Endothelial cell (in vitro differentiated cells): ENCODE measurements at places on chromosomes 16 and 17. TPM values are rescaled to one million over a fixed set of nuclear protein-coding genes. Genes with fewer than 3 reads are reported as not detected.

DNA sequence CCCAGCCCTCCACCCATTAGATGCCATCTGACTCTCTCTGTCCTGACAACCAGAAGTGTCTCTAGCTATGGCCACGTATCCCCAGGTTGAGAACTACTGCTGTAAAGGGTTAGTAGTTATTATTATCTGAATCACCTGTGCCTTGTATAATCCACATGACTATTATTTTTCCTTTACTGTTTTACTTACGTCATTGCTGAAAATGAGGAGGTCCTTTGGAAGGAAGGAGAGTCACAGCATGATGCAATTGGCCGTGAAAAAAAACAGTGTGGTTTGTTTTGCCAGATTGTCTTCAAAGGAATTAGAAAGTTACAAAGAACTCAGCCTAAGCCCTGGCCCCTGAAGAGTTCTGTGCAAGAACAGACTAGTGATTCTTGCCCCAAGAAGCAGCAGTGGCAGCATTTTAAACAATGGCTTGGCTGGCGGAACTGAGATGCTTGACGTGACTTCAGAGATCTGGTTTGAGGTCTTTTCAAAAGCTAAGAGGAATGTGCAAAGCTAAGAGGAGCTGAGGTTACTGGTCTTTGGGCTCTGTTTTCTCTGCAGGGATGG lies 413.3 kb upstream of the EEF2KMT start:
- H3K4me3 ChIP-seq: no peak overlapping the region
- H3K36me3 ChIP-seq: peaks cover 3% of the 10 kb centered on the region
- no peak overlapping the region for H3K27ac ChIP-seq
- no peak for DNase-seq
- H3K27me3 ChIP-seq: peaks cover 5% of the 10 kb centered on the region
- no peaks in the 10 kb centered on the region for H3K4me1 ChIP-seq

TBC1D28 gene
- total RNA-seq: not detected

ARHGDIG gene
- total RNA-seq: not detected

DNA sequence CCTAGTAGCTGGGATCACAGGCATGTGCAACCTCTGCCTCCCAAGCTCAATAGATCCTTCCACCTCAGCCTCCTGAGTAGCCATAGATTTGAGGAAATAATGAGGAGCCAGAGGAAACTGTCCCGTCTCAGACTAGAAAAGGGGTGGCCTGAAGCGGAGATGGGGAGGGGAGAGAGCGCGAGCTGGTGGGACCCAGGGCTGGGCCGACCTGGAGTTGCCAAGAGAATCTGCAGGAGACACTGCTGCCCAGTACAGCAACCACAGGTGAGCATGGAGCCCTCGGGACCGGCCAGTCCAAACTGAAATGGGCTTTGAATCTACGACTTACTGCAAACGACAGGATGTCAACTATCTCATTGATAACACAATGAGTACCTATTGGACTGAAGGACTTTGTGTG lies 24.3 kb downstream of the CD300A start:
- no peak overlapping the region for H3K27ac ChIP-seq
- no peak for DNase-seq
- H3K36me3 ChIP-seq: peaks cover 4% of the 10 kb centered on the region
- no peak overlapping the region for H3K4me3 ChIP-seq
- no peaks in the 10 kb centered on the region for H3K4me1 ChIP-seq

DNA sequence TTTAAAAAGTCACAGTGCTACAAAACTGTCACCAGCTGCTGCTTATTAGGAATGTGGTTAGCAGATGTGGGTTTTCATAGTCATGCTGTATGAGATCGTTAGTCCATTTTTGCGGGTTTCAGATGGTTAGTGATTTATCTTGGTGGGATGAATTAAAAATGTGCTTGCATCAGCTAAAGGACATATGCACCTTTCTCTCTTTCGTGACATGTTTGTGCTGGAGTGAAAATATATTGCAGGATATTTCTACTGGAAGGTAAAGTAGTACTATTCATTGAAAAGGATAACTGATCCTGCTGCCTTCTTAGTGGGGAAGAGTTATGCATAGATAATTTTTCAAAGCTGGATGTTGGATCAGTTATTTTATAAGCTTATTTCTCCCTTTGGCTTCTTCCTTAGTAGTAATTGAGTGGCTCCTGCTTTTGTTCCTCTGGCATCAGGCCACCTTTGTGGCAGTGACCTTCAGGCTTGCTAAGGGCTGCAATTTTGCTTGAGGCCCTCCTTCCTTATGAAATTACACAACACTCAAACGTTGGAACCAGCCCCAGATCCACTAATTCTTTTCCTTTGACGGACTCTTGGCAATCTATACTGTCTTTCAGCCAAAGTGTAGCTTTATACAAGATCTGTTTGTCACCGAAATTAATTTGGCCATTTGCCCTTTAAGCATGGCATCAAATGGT lies 7.5 kb upstream of the SNTB2 start:
- no peak for DNase-seq
- H3K27me3 ChIP-seq: peaks cover 1% of the 10 kb centered on the region
- no peak overlapping the region for H3K27ac ChIP-seq
- H3K4me1 ChIP-seq: peaks cover 6% of the 10 kb centered on the region
- H3K4me3 ChIP-seq: no peak overlapping the region

DNA sequence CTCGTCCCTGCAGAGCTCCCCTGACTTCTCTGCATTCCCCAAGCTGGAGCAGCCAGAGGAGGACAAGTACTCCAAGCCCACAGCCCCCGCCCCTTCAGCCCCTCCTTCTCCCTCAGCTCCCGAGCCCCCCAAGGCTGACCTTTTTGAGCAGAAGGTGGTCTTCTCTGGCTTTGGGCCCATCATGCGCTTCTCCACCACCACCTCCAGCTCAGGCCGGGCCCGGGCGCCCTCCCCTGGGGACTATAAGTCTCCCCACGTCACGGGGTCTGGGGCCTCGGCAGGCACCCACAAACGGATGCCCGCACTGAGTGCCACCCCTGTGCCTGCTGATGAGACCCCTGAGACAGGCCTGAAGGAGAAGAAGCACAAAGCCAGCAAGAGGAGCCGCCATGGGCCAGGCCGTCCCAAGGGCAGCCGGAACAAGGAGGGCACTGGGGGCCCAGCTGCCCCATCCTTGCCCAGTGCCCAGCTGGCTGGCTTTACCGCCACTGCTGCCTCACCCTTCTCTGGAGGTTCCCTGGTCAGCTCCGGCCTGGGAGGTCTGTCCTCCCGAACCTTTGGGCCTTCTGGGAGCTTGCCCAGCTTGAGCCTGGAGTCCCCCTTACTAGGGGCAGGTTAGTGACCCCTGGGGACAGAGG lies 11.4 kb downstream of the MLLT6 start:
- peaks cover 11% of the 10 kb centered on the region for H3K27me3 ChIP-seq
- H3K4me3 ChIP-seq: no peak overlapping the region
- no peak overlapping the region for H3K27ac ChIP-seq
- H3K36me3 ChIP-seq: peaks cover 13% of the 10 kb centered on the region

DNA sequence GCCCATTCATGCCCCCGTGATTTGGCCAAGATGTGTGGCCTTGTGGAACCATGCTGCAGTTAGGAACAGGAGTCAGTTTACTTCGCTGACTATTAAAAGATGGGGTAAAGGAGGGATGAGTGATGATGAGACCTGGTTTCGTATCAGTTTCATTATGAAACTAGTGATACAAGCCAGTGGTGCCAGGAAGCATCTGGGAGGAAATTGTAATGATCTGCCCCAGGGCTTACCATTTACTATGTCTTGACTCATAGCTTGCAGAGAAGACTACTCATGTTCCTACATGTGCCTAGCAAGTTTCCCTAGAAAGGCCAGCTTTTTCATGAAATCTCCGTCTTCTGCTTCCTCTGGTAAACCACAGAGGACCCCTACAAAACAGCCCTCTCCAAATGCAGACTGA lies 23.2 kb downstream of the CDH3 start:
- no peaks in the 10 kb centered on the region for H3K27me3 ChIP-seq
- no peak overlapping the region for H3K4me3 ChIP-seq
- DNase-seq: no peak
- H3K4me1 ChIP-seq: peaks cover 5% of the 10 kb centered on the region

DNA sequence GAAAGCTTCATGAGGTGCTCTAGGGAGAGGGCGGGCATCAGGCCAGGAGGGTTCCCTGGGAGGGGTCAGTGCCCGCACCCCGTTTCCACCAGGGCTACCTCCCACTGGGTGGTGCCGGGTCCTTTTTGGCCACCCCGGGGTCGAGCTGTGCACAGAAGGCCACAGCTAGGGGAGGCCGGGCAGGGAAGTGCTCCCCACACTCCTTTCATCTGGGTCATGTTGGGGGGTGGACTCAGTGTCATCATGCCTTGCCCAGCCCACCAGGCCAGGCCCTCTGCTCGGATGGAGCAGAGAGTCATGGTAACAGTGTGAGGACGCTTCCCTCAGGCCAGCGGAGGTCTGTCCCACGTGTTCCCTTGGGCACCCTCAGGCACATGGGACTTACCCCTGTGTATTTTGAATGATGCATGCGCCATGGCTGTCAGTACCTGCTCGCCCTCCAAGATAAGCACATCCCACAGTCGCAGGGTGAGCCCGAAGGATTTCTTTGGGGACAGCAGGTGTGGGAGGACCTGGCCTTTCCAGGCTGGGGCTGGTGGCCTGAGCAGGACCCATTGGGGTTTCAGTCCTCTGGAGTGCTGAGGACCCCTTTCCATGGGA lies 46.4 kb downstream of the TNFRSF13B start:
- DNase-seq: no peak
- H3K36me3 ChIP-seq: no peaks in the 10 kb centered on the region
- H3K27ac ChIP-seq: no peak overlapping the region
- no peak overlapping the region for H3K4me3 ChIP-seq
- H3K27me3 ChIP-seq: peaks cover 16% of the 10 kb centered on the region

- no peaks in the 10 kb centered on the region for H3K36me3 ChIP-seq
- peaks cover 5% of the 10 kb centered on the region for H3K4me1 ChIP-seq
These were observed 219.3 kb downstream of the SPECC1 start for GRCh38 chr17:20228410-20228809.

CLDN6 gene
- total RNA-seq: 33.0 TPM

DNA sequence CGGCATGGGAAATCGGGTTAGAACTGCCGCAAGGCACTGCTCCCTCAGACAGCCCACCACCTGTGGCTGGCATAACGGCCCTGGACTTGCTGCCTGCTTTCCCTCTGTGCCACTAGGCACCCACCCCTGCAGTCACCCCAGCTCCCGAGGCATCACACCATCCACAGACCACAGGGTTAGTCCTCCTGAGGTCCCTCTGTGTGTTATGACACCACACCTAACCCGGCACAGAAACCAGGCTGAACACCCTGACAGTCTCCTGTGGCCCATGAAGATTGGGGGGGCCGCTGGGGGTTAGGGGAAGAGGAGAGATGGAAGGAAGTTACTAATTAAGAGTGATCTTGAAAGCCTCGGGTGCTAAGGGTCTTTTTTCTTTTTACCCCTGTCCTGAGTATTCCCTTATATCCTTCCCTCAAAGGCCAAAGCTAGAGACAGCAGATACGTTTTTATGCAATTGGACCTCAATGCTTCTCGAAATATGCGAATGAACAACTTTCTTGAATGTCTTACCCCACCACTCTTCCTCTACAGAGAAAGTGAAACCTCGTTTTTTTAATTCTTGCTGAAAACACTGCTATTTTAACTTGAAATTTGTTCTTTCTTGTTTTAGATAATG lies 7.0 kb downstream of the CYTH1 start:
- H3K4me1 ChIP-seq: peaks cover 39% of the 10 kb centered on the region
- peaks cover 3% of the 10 kb centered on the region for H3K27me3 ChIP-seq
- no peaks in the 10 kb centered on the region for H3K36me3 ChIP-seq
- no peak for DNase-seq
- H3K27ac ChIP-seq: peak overlapping the region; percentile 3

GRCh38 chr17:38746004-38746848 lies 1.9 kb downstream of the PCGF2 start:
- H3K27me3 ChIP-seq: peaks cover 12% of the 10 kb centered on the region
- peak overlapping the region; percentile 87 for H3K4me3 ChIP-seq
- peak overlapping the region; percentile 22 for H3K27ac ChIP-seq
- DNase-seq: no peak
- H3K36me3 ChIP-seq: peaks cover 18% of the 10 kb centered on the region

GRCh38 chr16:53430363-53430762 lies 3.9 kb upstream of the RBL2 start:
- no peak overlapping the region for H3K4me3 ChIP-seq

EVPLL gene
- not detected for total RNA-seq

GRCh38 chr17:64024215-64024654 lies 3.8 kb upstream of the ICAM2 start:
- peaks cover 34% of the 10 kb centered on the region for H3K4me1 ChIP-seq
- no peak for DNase-seq
- H3K36me3 ChIP-seq: no peaks in the 10 kb centered on the region
- H3K27me3 ChIP-seq: no peaks in the 10 kb centered on the region
- H3K4me3 ChIP-seq: peak overlapping the region; percentile 20

SLFN14 gene
- 0.95 TPM for total RNA-seq

GRCh38 chr16:69917311-69917710 lies 33.8 kb upstream of the CLEC18A start:
- H3K27ac ChIP-seq: no peak overlapping the region
- peaks cover 7% of the 10 kb centered on the region for H3K36me3 ChIP-seq

TBX6 gene
- 2.6 TPM for total RNA-seq

- peak; percentile 79 for DNase-seq
- peaks cover 8% of the 10 kb centered on the region for H3K36me3 ChIP-seq
- H3K27me3 ChIP-seq: peaks cover 13% of the 10 kb centered on the region
These were observed 2.9 kb downstream of the SMPD3 start for GRCh38 chr16:68445458-68445857.

GRCh38 chr17:57745242-57745641 lies at the start of gene CCDC182:
Gene CCDC182, minus strand, starts transcription at chr17:57745299. Its CDS starts 27 bp downstream, at chr17:57745272.
- DNase-seq: no peak
- H3K36me3 ChIP-seq: no peaks in the 10 kb centered on the region
- peaks cover 12% of the 10 kb centered on the region for H3K4me1 ChIP-seq
- peaks cover 7% of the 10 kb centered on the region for H3K27me3 ChIP-seq

DNA sequence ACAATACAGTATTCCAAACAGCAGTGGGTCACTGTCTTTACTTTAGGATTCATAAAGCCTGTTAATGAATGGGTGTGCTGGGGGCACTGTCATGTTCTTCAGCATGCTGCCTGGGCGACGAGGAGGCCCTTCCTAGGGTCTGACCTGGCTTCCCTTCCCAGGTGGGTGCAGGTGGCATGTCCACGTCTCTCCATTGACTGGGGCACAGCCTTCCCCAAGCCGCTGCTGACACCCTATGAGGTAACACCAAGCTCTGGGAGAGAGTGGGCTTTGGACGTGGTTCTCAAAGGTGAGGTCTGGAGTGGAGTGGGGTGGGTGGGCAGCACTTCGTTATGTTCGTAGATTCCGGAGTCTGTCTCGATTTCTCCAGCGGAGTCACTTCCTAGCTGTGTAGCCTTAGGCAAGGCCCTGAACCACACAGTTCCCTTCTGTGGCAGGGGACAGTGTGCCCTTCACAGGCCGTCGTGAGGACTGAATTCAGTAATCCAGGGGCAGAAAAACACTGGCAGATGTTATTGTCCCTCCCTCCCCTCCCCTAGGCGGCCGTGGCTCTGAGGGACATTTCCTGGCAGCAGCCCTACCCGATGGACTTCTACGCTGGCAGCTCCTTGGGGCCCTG lies 771 bp upstream of the OVCA2 start:
- peak overlapping the region; percentile 90 for H3K27ac ChIP-seq
- peak overlapping the region; percentile 80 for H3K4me3 ChIP-seq
- peaks cover 12% of the 10 kb centered on the region for H3K27me3 ChIP-seq
- DNase-seq: no peak
- peaks cover 31% of the 10 kb centered on the region for H3K36me3 ChIP-seq
- peaks cover 22% of the 10 kb centered on the region for H3K4me1 ChIP-seq

ELMO3 gene
- total RNA-seq: 25.3 TPM
